Lower lobe of right lung (tissue), 2 donors: ENCODE measurements at places on chromosomes 1 and 21. TPM values are rescaled to one million over a fixed set of nuclear protein-coding genes. Genes with fewer than 3 reads are reported as not detected.
A peak's percentile ranks its signal among the peaks of the same experiment; 100 is the strongest.

DNA sequence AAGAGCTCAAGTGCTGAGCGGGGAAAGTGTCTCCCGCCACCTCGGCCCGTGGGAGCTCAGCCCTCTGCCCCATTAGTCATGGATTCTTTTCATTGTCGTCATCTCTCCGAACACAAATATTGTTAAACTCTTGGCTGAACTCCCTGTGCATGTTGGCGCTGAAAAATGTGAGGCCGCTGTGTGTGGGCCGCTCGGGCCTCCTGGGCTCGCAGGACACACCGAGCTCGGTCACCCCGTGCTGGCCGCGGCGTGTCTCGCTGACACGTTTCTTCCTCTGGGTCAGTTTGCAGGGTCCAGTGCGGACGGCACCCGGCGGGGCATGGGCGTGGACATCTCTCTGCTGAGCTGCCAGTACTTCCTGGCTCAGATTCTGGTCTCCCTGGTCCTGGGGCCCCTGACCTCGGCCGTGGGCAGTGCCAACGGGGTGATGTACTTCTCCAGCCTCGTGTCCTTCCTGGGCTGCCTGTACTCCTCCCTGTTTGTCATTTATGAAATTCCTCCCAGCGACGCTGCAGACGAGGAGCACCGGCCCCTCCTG, 25.6 kb downstream of the SLC45A1 start:
- no peaks in the 10 kb centered on the region for H3K36me3 ChIP-seq
- peaks cover 15% of the 10 kb centered on the region for H3K4me1 ChIP-seq
- peak overlapping the region; percentile 71 for H3K27ac ChIP-seq
- H3K4me3 ChIP-seq, result peak overlapping the region; percentile 17
- H3K27me3 ChIP-seq, result no peaks in the 10 kb centered on the region

DNA sequence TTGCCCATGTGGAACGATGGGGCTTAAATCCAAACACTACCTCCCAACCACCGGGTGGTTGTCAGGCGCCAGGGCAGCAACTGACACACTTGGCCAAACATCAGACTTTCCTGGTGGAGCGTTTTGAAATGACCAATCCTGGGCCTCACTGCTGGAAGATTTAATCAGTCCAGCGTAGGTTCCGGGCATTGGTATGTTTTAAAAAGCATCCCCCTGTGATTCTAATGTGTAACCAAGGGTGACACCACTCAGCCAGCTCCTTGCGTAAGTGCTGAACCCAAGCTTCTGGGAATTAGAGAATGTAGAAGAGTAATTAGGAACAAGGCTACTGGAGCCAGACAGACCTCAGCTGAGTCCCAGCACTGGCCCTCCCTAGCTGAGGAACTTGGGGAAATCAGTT, 44.8 kb upstream of the KAZN start:
- H3K27me3 ChIP-seq, result peaks cover 3% of the 10 kb centered on the region
- no peak overlapping the region for H3K27ac ChIP-seq
- H3K4me3 ChIP-seq, result no peak overlapping the region
- no peaks in the 10 kb centered on the region for H3K4me1 ChIP-seq
- no peak for DNase-seq
- H3K36me3 ChIP-seq, result no peaks in the 10 kb centered on the region

GRCh38 chr1:51175278-51175677, 60.8 kb upstream of the RNF11 start:
- no peak overlapping the region for H3K4me3 ChIP-seq
- H3K36me3 ChIP-seq, result no peaks in the 10 kb centered on the region

GRCh38 chr1:109874445-109874844, 36.2 kb upstream of the CSF1 start:
- H3K27me3 ChIP-seq, result no peaks in the 10 kb centered on the region
- H3K36me3 ChIP-seq, result no peaks in the 10 kb centered on the region
- H3K4me3 ChIP-seq, result no peak overlapping the region
- DNase-seq, result no peak

GRCh38 chr1:40379785-40380452, 6.4 kb downstream of the SMAP2 start:
- DNase-seq, result no peak
- no peak overlapping the region for H3K4me3 ChIP-seq
- H3K36me3 ChIP-seq, result no peaks in the 10 kb centered on the region
- H3K27ac ChIP-seq, result no peak overlapping the region
- peaks cover 62% of the 10 kb centered on the region for H3K4me1 ChIP-seq

DNA sequence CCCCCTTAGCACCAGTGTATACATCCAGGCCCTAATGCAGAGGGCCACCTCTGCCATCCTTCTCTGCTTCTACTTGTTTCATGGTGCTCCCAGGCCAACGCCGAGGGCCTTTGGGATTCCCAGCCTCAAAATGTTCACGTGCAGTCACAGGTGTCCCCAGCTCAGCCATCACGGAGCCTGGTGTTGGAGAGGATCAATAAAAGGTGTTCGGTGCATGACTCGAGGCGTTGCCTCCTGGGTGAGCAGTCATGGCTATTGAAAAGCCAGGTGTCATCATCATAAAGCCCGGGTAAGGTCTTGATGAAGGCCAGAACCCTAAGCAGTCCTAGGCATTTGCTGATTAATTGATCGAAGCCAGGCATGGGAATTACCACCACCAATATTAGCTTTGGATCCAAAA, 76.1 kb downstream of the ABCA4 start:
- peaks cover 58% of the 10 kb centered on the region for H3K4me1 ChIP-seq
- DNase-seq, result no peak
- peak overlapping the region; percentile 82 for H3K27ac ChIP-seq
- H3K4me3 ChIP-seq, result no peak overlapping the region
- no peaks in the 10 kb centered on the region for H3K36me3 ChIP-seq

DNA sequence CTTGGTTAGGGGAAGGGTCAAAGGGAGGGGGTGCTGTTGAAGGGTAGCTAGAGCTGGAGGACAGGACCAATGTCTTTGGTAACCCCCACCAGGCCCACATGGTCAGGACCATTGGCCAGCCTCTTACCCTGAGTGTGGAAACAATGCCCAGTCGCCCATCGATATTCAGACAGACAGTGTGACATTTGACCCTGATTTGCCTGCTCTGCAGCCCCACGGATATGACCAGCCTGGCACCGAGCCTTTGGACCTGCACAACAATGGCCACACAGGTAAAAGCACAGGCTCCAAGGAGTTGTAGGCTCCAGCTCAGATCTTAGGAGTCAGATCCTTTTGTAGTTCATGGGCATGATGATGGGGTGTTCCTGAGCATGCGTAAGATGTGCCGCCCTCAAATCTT, 3.8 kb downstream of the CA14 start:
- H3K27me3 ChIP-seq, result peaks cover 16% of the 10 kb centered on the region
- peaks cover 8% of the 10 kb centered on the region for H3K4me1 ChIP-seq
- no peak overlapping the region for H3K4me3 ChIP-seq
- DNase-seq, result no peak

DNA sequence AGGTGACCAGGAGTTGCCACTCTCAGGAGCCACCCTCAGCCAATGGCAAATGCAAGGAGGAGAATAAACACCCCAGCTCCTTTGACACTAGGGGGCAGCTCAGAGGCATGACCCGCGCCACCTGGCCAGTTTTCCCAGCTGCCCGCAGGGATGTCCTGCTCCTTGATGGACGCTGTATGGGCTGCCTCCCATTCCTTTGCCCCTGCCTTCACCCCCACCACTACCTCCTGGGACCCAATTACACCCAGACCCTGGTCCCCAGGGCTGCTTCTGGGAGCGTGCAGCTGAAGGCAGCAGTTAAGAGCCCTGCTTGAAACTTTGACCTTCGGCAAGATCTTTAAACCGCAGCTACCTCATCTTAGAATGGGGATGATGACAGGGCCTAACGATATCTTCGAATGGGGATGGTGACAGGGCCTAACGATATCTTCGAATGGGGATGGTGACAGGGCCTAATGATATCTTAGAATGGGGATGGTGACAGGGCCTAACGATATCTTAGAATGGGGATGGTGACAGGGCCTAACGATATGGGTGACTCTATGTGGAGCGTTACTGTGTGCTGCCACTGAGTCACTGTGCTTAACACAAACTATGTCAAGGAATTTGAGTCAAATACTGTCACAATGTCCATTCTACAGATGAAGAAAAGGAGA, 163.0 kb upstream of the KAZN start:
- H3K27me3 ChIP-seq, result no peaks in the 10 kb centered on the region
- H3K4me3 ChIP-seq, result no peak overlapping the region
- no peak overlapping the region for H3K27ac ChIP-seq
- H3K36me3 ChIP-seq, result no peaks in the 10 kb centered on the region
- no peak for DNase-seq

DNA sequence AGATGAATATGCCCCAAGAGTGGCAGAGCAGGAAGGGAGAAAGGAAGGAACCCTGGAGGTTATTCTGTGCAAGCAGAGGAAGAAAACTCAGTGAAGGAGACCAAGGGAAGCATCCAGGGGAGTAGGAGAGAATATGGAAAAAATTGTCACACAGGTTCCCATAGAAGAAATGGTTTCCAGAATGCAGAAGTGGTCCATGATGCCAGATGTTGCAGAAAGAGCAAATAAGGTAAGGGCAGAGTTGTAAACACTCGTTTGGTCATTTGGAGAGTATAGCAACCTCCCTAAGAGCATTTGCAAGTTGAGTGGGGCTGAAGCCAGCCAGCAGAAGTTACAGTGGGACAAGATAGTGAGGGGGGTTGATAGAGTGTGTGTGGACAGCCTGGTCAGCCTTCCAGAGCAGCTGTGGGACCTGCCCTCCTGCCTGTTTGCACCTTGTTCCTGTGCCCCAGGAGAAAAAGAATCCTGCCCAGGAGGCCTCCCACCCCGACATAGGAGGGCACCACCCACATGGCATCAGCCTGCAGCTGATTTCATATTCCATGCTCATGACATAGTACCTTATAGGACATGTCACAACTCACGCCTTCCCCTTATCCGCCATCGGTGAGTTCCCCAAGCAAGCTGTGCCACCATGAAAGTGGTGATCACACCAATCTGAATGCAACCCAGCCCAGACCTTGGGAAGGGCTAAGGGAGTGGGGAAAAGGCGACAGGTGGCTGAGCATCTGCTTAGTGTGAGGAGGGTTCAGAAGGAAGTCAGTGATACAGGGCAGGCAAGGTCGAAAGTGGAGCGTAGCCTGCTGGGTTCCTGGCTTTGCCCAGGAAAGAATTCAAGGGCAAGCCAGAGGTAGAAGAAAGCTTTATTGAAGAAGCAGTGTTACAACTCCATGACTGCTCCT, 8.2 kb upstream of the NEK2 start:
- no peaks in the 10 kb centered on the region for H3K27me3 ChIP-seq
- H3K27ac ChIP-seq, result no peak overlapping the region
- no peaks in the 10 kb centered on the region for H3K36me3 ChIP-seq
- DNase-seq, result no peak
- no peak overlapping the region for H3K4me3 ChIP-seq

- H3K36me3 ChIP-seq, result no peaks in the 10 kb centered on the region
- no peaks in the 10 kb centered on the region for H3K4me1 ChIP-seq
- DNase-seq, result no peak
- no peak overlapping the region for H3K27ac ChIP-seq
These were observed 74.7 kb upstream of the OLFM3 start for GRCh38 chr1:102071451-102071850.

DNA sequence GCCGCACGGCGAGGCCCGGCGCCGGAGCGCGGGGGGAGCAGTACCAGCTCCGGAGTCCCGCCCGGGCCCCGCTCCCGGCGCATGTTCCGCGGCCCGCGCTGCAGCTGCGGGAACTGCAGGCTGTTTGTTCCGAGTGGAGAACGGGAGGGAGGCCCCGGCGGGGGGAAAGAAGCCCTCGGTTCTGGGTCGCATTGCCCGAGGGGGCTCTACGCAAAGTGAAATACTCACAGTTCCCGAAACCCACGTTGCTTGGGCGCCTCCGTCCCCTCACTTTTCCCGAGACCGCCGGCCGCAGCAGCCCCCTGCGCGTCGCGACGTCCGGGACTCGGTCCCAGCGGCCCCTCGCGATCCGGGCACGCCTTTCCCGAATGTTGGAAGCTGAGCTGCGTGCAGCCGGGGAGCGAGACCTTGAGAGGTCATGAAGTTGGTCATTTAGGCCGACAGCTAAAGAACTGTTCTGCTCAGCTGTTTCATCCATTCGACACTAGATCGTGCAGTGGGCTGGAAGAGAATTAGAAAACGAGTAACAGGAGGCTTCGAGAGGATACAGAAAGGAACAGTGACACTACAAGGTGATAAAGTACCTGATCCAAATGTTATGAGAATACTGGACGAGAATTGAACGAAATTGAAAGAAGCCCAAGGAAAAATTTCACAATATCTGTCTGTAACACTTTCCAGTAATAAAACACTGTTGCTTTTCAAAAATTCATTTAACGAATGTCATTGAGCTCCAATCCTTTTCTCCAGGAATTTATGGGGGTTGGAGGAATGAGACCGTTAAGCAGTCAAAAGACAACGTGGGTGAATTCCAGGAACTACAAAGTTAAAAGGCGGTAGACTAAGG, 657 bp upstream of the LIN9 start:
- no peaks in the 10 kb centered on the region for H3K27me3 ChIP-seq
- H3K27ac ChIP-seq, result peak overlapping the region; percentile 68
- no peaks in the 10 kb centered on the region for H3K36me3 ChIP-seq
- H3K4me3 ChIP-seq, result peak overlapping the region; percentile 95
- peaks cover 18% of the 10 kb centered on the region for H3K4me1 ChIP-seq
- DNase-seq, result peak; percentile 46

GRCh38 chr1:40401473-40402201, 28.1 kb downstream of the SMAP2 start:
- no peak for DNase-seq
- H3K4me3 ChIP-seq, result no peak overlapping the region
- no peaks in the 10 kb centered on the region for H3K27me3 ChIP-seq
- H3K36me3 ChIP-seq, result no peaks in the 10 kb centered on the region
- peak overlapping the region; percentile 8 for H3K27ac ChIP-seq

DNA sequence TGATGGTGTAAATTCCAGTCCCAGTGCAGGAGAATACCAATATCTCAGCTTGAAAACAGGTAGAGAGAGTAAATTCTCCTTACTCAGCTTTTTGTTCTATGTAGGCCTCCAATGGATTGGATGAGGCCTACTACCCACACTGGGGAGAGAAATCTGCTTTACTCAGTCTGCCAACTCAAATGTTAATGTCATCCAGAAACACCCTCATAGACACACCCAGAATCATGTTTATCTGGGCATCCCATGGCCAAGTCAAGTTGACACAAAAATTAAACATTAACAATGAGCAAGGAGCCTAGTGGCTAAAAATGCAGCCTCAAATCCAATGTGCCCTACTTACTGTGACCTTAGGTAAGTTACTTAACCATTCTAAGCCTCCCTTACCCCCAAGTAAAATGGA, 6.9 kb upstream of the HLX start:
- DNase-seq, result no peak
- no peak overlapping the region for H3K4me3 ChIP-seq
- H3K4me1 ChIP-seq, result peaks cover 24% of the 10 kb centered on the region
- no peaks in the 10 kb centered on the region for H3K36me3 ChIP-seq
- no peak overlapping the region for H3K27ac ChIP-seq

GRCh38 chr1:220579317-220579716, 51.4 kb downstream of the MARK1 start:
- DNase-seq, result no peak
- H3K27ac ChIP-seq, result no peak overlapping the region
- H3K27me3 ChIP-seq, result no peaks in the 10 kb centered on the region
- no peaks in the 10 kb centered on the region for H3K36me3 ChIP-seq
- H3K4me1 ChIP-seq, result no peaks in the 10 kb centered on the region
- H3K4me3 ChIP-seq, result no peak overlapping the region

GRCh38 chr21:45290948-45291612, 3.4 kb upstream of the POFUT2 start:
- H3K4me1 ChIP-seq, result peaks cover 55% of the 10 kb centered on the region
- peaks cover under 1% of the 10 kb centered on the region for H3K36me3 ChIP-seq
- H3K4me3 ChIP-seq, result no peak overlapping the region
- H3K27ac ChIP-seq, result no peak overlapping the region
- H3K27me3 ChIP-seq, result no peaks in the 10 kb centered on the region

The FNDC5 gene
- 0.65 TPM for total RNA-seq

The EFNA1 gene
- total RNA-seq, result 144 TPM

The FLG2 gene
- not detected for total RNA-seq

The DR1 gene
- total RNA-seq, result 52.3 TPM

The DCDC2B gene
- total RNA-seq, result 3.2 TPM

The SLC6A9 gene
- 24.2 TPM for total RNA-seq

The TNFSF18 gene
- 0.24 TPM for total RNA-seq

The CHRM3 gene
- 6.0 TPM for total RNA-seq

The CRYAA gene
- not detected for total RNA-seq
